Stimulated activated CD8-positive, alpha-beta memory T cell treated with anti-CD3 and anti-CD28 coated beads, Interleukin-15, amount 100 ng/mL, for 1 hour (primary cell): ENCODE measurements at places on chromosomes 2 and 18.

DNA sequence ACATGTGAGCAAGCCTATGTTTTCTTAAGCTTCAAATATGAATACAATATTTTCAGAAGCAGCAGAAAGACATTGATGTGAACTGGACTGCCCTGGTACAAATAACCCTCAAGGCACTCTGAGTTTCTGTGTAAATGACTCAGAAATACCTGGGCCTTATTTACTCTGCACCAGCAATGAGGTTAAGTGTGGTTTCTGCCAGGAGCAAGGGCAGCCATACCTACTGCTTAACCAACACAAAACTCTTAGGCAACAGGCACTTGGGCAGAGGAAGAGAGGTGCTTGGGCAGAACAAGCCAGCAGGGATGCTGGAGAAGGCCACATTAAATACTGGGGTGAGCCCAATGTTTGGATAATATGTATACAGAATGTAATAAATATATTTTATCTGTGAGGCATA is 29.4 kb upstream of the ARL5A start:
- DNase-seq: no peak

- no peak for DNase-seq
Measured at GRCh38 chr18:57210107-57210715, 63.3 kb downstream of the BOD1L2 start.

GRCh38 chr18:62713651-62714247 is 1.6 kb upstream of the PHLPP1 start:
- DNase-seq: no peak

- DNase-seq: no peak
Measured at GRCh38 chr2:104859291-104859765, 5.4 kb downstream of the POU3F3 start.

DNA sequence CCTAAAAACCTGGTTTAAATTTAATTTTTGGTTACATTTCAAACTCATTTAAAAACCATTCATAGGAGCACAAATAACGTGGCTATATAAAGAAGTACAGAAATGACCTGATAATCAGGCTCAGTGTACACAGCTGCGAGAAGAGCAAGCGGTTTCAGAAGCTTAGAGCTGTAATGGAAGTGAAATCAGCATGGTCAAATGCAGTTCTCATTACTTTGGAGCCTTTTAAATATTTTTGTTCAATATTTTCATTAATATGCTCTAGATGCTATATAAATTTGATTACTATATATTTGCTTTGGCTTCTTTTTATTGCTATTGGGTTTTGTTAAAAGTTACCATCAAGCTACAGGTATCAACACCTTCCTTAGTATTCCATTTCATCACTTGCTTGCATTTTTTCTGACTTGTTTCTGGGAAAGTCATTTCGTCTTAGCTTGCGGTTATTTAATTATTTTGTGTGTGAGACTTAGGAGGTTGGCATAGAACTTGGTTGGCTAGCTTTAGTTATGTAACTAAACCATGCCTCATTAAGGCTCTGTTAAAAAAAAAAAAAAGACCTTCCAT is 58.7 kb downstream of the AFTPH start:
- no peak for DNase-seq

- DNase-seq: no peak
Measured at GRCh38 chr2:65554765-65555591, 122.6 kb upstream of the SPRED2 start.

- DNase-seq: no peak
Measured at GRCh38 chr2:98647636-98648035, 39.2 kb downstream of the UNC50 start.

DNA sequence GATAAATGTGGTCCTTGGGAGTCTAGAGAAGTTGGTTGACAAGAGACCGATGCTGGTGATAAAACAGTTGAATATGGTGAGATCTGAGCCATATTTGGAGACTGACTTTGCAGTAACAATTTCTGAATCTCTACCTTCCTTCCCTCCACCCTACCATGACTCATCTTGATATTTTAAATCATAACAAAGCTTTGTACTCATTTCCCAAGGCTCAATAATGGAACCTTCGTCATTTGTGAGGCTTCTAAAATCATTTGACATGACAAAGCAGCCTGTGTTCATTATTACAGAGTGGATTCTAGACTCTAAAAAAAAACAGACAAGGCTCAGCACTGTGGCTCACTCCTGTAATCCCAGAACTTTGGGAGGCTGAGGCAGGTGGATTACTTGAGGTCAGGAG is 38.5 kb upstream of the PDCL3 start:
- DNase-seq: no peak

- no peak for DNase-seq
Measured at GRCh38 chr2:166334805-166335204, 40.9 kb downstream of the SCN9A start.

- DNase-seq: no peak
Measured at GRCh38 chr2:181655519-181655918, 1.4 kb downstream of the CERKL start.

DNA sequence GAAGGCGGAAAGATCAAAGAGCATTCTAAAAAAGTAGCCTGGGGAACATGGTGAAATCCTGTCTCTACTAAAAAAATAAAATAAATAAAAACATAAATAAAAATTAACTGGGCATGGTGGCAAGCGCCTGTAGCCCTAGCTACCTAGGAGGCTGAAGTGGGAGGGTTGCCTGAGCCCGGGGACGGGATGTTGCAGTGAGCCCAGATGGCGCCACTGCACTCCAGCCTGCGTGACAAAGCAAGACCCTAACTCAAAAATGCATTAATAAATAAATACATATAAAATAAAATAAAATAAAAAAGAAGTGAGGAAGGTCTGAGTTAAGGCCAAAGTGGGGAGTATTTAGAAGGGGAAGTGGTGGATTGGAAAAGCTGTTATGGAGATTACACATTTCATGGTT is 1.3 kb upstream of the PSMD14 start:
- DNase-seq: no peak

- no peak for DNase-seq
Measured at GRCh38 chr18:76464281-76465259, 30.5 kb downstream of the ZNF516 start.

DNA sequence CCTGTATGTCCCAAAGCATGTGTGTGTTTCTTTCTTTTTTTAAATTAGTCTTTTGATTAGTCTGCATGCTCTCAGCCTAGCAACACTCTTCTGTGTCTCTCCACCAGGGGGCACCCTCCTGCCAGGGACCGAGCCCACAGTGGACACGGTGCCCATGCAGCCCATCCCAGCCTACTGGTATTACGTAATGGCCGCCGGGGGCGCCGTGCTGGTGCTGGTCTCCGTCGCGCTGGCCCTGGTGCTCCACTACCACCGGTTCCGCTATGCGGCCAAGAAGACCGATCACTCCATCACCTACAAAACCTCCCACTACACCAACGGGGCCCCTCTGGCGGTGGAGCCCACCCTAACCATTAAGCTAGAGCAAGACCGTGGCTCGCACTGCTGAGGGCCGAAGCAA is 93.8 kb downstream of the NRP2 start:
- no peak for DNase-seq

GRCh38 chr2:58479535-58480140 is 238.5 kb upstream of the FANCL start:
- DNase-seq: no peak

DNA sequence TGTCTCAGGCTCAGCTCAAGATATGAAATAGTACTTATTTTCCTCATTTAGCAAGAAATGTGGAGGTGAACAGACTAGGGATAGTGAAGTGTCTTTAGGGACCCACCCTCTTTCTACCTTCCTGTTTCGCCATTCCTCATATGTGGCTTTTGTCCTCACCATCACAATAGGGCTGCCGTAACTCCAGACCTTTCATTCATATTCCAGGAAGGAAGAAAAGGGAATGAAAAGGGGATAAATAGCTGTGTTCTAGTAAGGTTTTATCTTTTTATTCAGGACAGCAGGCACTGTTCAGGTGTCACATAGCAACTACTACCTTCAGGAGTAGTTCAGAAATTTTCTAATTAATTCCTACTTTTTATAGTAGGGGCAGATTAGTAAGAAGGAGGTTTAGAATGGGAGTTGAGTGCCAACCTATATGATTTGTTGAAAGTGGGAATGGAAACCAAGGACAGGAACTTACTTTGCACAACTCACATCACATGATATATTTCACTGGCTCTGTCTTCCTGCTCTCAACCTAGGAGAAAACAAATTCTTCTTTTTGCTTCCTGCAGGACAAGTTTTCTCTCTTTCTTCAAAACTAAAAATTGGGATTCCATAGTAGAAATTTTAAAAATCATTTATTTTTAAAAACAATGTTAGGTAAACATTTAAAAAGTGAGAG is 36.0 kb upstream of the HDAC4 start:
- no peak for DNase-seq

DNA sequence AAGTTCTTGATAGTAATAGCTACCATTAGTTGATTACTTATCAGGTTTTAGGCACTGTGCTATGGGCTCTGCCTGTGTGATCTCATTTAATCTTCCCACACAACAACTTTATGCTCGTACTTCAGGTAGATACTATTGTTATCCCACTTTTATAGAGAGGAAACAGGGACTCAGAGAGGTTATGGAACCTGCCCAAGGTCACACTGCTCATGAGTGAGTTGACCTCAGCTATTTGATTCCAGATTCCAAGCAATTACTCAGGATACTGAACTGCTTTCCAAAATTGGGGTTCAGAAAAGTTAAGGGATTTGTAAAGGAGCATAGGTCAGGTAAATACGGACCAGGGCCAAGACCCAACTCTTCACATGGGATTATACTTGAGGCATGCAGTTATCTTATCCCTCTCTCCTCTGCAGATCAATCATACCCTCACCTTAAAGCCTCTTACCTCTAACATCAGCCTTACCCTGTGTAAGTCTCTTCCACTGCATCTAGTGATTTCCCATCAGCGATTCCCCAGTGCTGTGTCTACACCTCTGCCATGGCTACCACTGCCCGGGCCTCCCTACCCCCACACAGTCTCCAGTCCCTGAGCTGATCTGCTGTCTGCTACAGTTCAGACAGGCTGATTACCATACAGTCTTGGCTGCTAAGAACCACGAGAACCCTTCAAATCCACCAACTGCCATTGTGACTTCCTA is 74.4 kb downstream of the ANTXR1 start:
- no peak for DNase-seq

DNA sequence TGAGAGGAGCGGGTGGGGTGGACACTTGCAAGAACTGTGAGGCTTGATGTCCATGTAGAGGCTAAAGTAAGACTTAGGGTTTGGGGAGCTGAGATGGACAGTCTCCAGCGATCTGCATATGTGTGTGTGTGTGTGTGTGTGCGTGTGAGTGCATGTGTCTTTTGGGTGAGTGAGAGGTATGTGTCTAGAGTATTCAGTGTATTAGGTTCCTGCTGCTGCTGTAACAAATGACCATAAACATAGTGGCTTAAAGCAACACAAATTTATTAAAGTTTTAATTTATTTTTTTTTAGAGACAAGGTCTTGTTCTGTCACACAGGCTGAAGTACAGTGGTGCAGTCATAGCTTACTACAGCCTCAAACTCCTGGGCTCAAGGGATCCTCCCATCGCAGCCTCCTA is 155.4 kb upstream of the SPRED2 start:
- no peak for DNase-seq

DNA sequence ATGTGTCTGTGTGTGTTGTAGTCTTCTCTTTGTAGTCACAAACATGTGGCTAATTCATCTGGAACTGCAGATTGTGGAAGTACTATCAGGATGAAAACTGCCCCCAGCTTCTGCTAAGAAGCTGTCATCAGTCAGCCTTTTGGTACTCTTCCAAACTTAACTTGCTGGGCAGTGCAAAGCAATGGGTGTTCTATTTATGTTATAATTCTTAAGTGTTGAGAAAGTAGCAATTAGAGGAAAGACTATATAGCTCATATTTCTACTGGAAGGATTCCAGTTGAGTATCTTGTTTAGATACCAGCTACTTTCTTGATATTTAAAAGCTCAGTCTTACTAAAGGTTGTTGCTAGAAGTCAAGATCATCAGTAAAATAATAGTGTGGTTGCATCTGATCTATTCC is 52.1 kb downstream of the SLC38A11 start:
- no peak for DNase-seq

DNA sequence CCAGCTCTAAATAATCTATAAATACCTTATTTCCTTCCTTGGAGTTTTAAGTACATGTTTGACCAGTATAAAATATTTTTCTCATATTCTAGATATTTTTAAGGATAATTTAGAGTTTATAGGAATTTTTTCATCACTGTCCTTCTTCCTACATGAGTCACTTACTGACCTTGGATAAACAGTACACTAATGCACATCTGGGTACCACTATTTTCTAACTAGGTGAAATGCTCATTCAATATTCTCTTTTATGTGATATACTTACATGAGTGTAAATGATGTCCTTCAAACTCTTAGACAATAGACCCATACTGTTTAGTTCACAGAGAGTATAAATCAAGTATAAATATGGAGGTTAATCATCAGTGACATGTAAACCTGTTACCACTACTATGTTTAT is 1574.2 kb upstream of the ACVR2A start:
- DNase-seq: no peak

DNA sequence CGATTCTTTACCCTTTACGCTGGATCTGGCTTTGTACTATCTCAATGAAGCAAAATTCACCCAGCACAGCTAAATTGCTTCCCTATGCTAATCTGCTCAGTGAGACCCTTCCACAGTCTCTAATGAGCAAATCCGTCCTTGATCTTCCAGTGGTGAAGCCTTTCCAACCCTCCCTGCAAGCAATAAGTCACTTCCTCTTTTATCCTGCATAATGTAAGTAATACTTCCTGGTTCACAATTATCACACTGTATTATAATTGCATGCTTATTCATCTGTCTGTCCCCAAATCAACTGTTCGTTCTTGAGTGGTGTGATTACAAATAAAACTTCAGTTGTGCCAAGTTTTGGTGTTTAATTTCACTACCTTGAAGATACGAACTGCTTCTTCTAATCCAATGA is 404.0 kb downstream of the ADCYAP1 start:
- no peak for DNase-seq

DNA sequence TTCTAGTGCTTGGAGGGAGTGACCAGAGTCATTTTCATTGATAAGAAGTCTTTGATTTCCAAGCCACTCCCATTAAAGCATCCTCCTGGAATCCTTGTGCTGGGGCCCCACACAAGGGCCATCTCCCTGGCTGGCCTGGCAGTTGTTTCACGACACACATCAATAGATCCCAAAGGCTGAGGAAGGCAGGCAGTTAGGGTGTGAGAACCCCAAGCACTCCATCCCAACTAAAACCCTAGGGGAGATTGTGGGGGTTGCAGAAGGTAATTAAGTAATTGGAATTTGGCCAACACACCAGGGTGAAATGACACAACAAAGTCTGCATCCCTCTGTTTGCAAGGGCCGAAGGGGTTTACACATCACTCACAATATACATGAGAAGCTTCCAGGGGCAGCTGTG is 578.1 kb upstream of the SYT4 start:
- DNase-seq: no peak
